ENCODE measurements at places on chromosomes 1 and 21.
A peak's percentile ranks its signal among the peaks of the same experiment; 100 is the strongest.

- DNase-seq, result no peak
Measured at GRCh38 chr1:102071451-102071850, 74.7 kb upstream of the OLFM3 start.

DNA sequence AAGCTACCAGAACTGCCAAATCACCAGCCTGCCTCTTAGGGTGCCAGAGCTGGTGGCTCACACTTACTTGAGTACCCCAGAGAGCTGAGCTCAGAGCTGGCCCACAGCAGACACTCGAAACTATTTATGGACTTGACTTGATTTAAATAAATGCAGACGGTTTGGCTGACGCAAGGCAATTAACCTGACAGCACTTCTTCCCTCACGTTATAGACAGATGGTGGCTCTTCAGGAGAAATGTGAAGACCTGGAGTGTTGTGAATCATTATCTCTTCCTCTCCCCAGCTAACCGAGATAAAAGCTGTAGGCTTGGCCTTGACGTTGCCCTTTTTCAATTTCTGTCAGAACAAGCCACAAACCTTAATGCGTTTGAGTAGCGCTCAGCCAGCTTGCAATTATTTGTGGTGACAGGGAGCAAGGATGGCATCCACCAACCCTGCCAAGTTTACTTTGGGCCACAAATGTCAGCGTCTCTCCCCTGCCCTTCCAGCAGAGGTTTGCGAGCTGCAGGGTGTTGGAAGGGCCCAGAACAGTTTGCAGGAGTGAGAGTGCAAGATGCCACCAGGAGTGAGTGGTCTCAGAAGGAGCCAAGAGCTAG lies 34.0 kb upstream of the BCAR3 start:
- DNase-seq, result peak; percentile 9

DNA sequence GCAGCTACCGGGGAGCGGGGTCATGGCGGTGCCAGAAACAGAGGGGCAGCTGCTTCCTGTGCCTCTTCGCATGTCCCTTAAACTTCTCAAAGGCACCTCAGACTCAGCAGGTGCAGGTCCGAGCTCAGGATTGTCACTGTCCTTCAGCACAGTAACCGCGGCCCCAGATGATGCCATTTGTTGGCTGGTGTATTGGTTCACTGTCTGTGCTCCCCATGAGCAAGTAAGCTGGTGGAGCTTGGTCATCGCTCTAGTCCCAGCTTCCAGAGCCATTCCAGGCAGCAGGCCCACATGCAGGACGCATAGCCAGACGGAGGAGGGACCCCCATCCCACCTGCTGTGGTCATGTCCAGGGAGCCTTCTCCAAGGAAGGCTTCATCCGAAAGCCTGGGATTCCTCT lies 154.0 kb upstream of the AJAP1 start:
- DNase-seq, result no peak

GRCh38 chr1:81408419-81408818 lies 392.3 kb upstream of the ADGRL2 start:
- DNase-seq, result no peak

GRCh38 chr21:17343055-17343454 lies 169.8 kb upstream of the CXADR start:
- peak; percentile 29 for DNase-seq

GRCh38 chr1:244846653-244847052 lies 11.2 kb downstream of the COX20 start:
- DNase-seq, result peak; percentile 1

DNA sequence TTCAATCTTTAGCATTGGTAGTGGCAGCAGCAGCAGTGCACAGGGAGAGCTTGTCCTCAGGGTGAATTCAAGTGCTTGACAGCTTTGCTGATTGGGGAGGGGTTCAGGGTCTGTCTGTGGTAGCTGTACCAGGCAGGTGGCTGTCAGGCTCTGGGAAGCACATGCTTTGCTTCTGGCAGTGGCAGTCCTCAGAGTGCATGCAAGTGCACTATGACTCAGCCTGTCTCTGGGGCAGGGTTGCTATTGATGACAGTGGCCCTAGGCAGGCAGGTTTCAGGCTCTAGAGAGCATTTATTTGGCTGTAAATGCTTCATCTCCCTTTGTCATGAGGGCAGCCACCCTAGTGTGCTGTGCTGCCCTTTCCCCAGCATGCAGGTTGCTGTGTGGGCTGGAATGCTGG lies 251.9 kb upstream of the LRRC7 start:
- DNase-seq, result no peak

DNA sequence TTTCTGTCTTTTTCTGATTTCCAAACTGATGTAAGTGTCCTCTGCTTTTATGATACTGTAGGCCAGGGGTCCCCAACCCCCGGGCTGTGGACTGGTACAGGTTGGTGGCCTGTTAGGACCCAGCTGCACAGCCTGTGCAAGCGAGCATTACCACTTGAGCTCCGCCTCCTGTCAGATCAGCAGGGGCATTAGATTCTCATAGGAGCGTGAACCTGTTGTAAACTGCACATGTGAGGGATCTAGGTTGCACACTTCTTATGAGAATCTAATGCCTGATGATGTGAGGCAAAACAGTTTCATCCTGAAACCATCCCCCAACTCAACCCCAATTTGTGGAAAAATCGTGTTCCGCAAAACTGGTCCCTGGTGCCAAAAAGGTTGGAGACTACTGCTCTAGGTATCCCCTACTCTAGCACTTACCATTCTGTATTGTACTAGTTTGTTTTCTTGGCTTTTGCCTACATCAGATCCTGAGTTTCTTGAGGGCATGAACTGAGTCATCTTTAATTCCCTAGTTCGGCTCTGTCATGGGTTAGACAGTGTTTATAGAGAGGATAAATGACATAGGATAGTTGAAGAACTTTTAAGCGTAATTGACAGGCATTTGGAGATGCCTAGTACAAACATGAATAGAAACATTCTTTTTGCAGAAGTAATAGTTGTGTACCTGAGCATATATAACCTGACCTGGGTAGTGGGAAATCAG lies 4.1 kb downstream of the ABCD3 start:
- DNase-seq, result no peak

GRCh38 chr1:38071312-38072256 lies 25.0 kb upstream of the POU3F1 start:
- DNase-seq, result peak; percentile 49

- peak; percentile 23 for DNase-seq
Measured at GRCh38 chr1:203437696-203438315, 37.8 kb upstream of the PRELP start.

DNA sequence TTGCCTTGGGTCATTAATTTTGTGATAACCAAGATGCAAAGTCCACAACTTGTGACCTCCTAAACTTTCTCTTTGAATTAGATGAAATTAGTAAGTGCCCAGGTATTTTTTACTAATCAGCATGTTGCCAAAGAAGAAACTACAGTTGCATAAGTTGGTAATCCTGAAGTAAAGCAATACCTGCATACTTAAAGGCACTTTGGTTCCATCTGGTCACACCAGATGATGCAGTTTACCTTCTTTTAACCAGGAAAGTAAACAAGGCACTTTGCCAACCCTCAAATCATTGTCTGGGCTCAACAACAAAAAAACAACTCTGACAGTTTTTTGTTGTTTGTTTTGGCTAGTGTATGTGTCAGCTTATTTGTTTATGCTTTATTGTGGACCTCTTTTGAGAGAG lies 55.5 kb upstream of the DYNLT5 start:
- no peak for DNase-seq

GRCh38 chr1:3651026-3651929 lies 1.0 kb upstream of the TP73 start:
- DNase-seq, result no peak

GRCh38 chr1:221740993-221741702 lies 741 bp downstream of the DUSP10 start:
- DNase-seq, result peak; percentile 24

DNA sequence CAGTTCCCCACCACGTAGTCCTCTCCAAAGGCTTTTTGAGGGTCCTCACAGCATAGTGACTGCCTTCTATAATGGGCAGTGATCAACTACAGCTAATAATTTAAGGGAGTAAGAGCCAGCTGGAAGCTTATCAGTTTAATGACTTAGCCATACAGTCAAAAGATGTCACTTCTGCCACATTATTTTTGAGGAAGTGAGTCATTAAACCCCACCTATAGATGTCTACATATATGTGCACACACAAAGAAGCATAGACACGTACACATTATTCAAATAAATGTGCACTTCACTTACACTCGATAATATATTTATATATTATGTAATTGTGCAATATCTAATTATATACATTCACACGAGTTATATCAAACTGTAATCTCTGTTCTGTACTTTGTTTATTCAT lies 1704.7 kb downstream of the KCNT2 start:
- DNase-seq, result no peak

DNA sequence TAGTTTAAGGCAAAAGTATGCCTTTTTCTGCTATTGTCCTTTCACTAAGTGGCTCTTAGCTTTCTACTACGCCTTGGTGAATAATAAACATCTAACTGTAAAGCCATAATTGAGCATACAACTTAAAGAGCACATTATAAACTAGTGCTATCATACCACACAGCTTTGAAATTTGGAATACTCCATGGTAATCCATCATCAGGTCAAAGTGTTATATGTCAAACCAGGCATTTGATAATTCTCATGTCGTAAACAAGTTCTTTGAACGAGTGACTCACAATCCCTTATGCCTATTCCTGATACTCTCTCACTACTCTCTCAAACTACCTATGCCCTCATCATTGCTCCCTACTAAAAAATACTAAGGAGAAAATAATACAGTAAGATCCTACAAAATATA lies 60.3 kb upstream of the FMN2 start:
- DNase-seq, result no peak

GRCh38 chr1:160781186-160781766 lies 14.7 kb upstream of the LY9 start:
- no peak for DNase-seq

DNA sequence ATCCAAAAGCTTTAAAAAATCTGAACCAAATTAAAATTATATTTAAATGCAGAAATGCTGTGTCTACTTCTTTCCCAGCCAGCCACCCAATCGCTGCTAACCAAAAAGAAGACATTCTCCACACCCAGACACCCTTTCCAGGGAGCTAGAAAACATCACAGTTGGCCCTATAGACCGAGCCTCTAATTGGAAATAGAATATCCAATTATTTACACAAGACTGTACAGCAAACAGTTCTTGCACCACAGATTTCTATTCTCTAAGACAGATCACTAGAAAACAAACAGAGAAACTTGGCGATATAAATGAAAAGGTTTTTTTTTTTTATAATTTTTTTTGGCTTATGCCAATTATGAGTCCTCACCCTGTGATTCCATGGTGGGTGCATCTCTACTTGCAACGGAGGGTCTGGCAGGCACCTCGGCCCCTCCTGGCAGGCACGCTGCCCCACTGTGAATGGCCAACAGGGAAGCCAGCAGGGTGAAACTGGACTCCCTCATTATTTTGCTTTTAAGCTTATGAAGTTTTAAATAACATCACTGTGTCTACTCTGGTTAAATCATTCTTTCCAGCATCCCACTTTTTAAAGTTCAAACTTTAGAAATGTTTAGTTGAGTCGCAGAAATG lies 29.2 kb downstream of the BCAR3 start:
- no peak for DNase-seq

- DNase-seq, result no peak
Measured at GRCh38 chr1:155073377-155074242, 5.0 kb upstream of the EFNA3 start.

DNA sequence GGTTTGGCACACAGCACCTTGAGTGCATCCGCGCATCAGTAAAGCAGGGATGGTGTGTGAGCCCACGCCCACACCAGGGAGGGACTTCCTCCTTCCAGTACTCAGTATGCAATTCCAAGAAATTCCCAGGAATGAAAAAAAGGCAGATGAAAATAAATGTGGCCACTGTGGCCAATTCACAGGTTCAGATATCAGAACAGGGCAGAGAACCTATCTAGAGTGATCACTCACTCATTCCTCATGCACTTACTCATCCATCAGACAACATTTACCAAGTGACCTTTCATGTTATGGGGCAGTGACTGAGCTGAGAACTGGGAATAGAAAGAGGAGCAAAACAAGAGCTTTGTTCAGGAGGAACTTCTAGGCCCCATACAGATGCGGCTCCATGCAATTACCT lies 113.7 kb downstream of the ZSCAN20 start:
- DNase-seq, result no peak

DNA sequence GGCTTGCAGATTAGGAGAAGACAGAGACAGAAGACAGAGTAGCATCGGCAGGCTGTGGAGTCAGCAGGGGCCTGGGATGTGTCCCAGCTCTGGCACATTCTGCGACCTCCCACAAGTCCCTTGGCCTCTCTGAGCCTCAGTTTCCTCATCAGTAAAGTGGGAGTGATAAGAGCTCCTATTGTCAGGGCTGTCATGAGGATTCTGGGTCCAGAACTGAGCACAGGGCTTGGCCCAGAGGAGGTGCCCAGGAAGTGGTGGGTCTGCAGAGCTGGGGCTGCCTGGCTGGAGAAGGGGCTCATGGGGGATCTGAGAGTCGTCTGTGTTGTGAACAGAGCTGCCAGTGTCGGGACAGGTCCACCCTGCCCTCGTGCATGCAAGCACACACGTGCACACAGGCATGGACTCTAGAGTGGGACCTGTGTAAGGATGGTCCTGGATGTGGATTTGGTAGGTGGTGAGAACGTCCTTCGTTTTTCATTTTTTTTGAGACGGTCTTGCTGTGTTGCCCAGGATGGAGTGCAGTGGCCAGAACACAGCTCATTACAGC lies 262.9 kb downstream of the PTPRU start:
- no peak for DNase-seq

- DNase-seq, result no peak
Measured at GRCh38 chr1:169894424-169895145, 889 bp upstream of the SCYL3 start.

- DNase-seq, result peak; percentile 93
Measured at GRCh38 chr1:156123356-156124196, 9.1 kb downstream of the LMNA start.

Data from hematopoietic multipotent progenitor cell treated with erythropoietin and hydrocortisone succinate and interleukin-3 and kit ligand, for 8 days (in vitro differentiated cells).